ENCODE measurements at places on chromosomes 1 and 21. TPM values are rescaled to one million over a fixed set of nuclear protein-coding genes. Genes with fewer than 3 reads are reported as not detected.
A peak's percentile ranks its signal among the peaks of the same experiment; 100 is the strongest.

GRCh38 chr1:212301580-212301979 is 16.4 kb downstream of the PPP2R5A start:
- no peaks in the 10 kb centered on the region for H3K36me3 ChIP-seq
- no peak overlapping the region for H3K4me3 ChIP-seq
- H3K27ac ChIP-seq = peak overlapping the region; percentile 88
- no peak for DNase-seq
- H3K27me3 ChIP-seq = no peaks in the 10 kb centered on the region

DNA sequence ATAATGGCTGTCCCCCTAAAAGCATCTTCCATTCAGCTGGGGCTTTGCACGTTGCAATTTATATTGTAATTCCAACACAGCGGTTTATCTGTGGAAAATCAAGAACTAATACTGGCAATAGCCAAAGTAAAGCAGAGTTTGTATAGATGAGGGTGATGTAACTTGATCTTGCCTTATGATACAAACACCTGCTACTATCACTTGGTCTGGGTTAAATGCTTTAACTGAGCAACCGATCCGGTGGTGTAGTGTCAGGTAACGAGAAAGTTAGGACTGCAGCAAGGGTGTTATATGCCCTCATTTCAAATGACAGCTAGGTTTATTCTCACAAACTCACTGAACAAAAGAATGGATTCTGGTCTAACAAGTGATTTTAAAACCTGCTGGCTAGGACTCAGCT is 47.3 kb upstream of the PLPPR4 start:
- H3K27me3 ChIP-seq = peaks cover 14% of the 10 kb centered on the region
- no peaks in the 10 kb centered on the region for H3K36me3 ChIP-seq
- no peaks in the 10 kb centered on the region for H3K4me1 ChIP-seq
- no peak overlapping the region for H3K4me3 ChIP-seq

Gene RABGGTB
- total RNA-seq = 76.0 TPM

- H3K27ac ChIP-seq = no peak overlapping the region
- H3K4me3 ChIP-seq = no peak overlapping the region
Measured at GRCh38 chr1:81915937-81916336, 115.2 kb downstream of the ADGRL2 start.

- no peak overlapping the region for H3K27ac ChIP-seq
- no peak for DNase-seq
- no peak overlapping the region for H3K4me3 ChIP-seq
- H3K36me3 ChIP-seq = no peaks in the 10 kb centered on the region
Measured at GRCh38 chr1:45101947-45102346, 89.9 kb downstream of the UROD start.

Measured in chondrocyte (in vitro differentiated cells).